Panc1 (cell line): ENCODE measurements at places on chromosomes 3 and 15. TPM values are rescaled to one million over a fixed set of nuclear protein-coding genes. Genes with fewer than 3 reads are reported as not detected.

DNA sequence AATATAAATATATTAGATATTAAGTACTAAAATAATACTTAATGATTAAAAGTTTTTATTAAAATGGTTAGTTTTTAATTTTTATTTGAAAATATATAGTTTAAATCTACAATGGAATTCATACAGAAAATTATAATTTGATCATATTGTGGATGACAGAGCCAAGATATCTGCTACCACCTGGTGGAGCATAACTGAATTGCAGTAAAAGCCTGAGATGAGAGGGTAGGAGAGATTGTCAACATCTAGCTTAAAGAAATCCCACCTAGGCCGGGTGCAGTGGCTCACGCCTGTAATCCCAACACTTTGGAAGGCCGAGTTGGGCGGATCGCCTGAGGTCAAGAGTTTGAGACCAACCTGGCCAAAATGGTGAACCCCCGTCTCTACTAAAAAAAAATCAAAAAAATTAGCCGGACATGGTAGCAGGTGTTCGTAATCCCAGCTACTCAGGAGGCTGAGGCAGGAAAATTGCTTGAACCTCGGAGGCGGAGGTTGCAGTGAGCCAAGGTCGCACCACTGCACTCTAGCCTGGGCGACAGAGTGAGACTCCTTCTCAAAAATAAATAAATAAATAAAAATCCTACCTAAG is 25.1 kb upstream of the CSTA start:
- H3K27me3 ChIP-seq, result no peaks in the 10 kb centered on the region
- H3K4me3 ChIP-seq, result no peak overlapping the region
- H3K36me3 ChIP-seq, result no peaks in the 10 kb centered on the region
- H3K27ac ChIP-seq, result no peak overlapping the region
- peak; percentile 5 for DNase-seq

- no peaks in the 10 kb centered on the region for H3K4me1 ChIP-seq
- H3K36me3 ChIP-seq, result no peaks in the 10 kb centered on the region
- H3K27me3 ChIP-seq, result 0 out of 2 replicates have a peak, but pooled peaks cover 2% of the 10 kb centered on the region
- no peak overlapping the region for H3K27ac ChIP-seq
- no peak for DNase-seq
Measured at GRCh38 chr3:48395714-48396113, 23.7 kb downstream of the FBXW12 start.

- H3K36me3 ChIP-seq, result no peaks in the 10 kb centered on the region
- no peaks in the 10 kb centered on the region for H3K27me3 ChIP-seq
- no peak overlapping the region for H3K27ac ChIP-seq
- no peak overlapping the region for H3K4me3 ChIP-seq
- H3K4me1 ChIP-seq, result no peaks in the 10 kb centered on the region
Measured at GRCh38 chr3:25576831-25577454, 87.8 kb downstream of the TOP2B start.

DNA sequence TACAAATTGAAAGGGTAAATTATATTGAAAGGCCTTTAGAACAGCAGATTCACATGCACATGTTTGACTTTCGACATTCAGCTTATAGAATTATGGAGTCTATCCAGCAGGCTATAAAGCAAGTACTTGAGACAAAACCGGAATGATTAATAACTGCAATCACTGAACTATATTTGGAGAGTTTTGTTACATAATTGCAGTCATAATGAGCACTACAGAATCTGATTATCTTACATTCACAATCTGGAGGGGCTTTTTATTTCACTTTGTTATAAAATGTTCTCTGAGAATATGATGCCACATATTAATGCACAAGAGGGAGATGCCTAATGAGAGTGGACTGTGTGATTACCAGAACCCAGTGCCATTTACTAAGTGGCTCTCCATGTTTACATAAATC is 64.3 kb downstream of the NSUN3 start:
- no peak for DNase-seq
- no peaks in the 10 kb centered on the region for H3K27me3 ChIP-seq
- H3K4me1 ChIP-seq, result no peaks in the 10 kb centered on the region
- H3K36me3 ChIP-seq, result no peaks in the 10 kb centered on the region
- H3K27ac ChIP-seq, result no peak overlapping the region

GRCh38 chr15:31325595-31326155 is 960 bp upstream of the KLF13 start:
- H3K4me1 ChIP-seq, result peaks cover 13% of the 10 kb centered on the region
- no peak for DNase-seq
- no peaks in the 10 kb centered on the region for H3K27me3 ChIP-seq
- peak overlapping the region; percentile 79 for H3K4me3 ChIP-seq
- H3K36me3 ChIP-seq, result no peaks in the 10 kb centered on the region
- H3K27ac ChIP-seq, result peak overlapping the region; percentile 52

GRCh38 chr15:29674661-29675533 is 147.4 kb downstream of the TJP1 start:
- peak overlapping the region; percentile 64 for H3K4me3 ChIP-seq
- peak overlapping the region; percentile 50; the same call in 1 of the 2 replicates for H3K27ac ChIP-seq
- no peaks in the 10 kb centered on the region for H3K27me3 ChIP-seq
- H3K36me3 ChIP-seq, result no peaks in the 10 kb centered on the region
- DNase-seq, result no peak

- no peak overlapping the region for H3K4me3 ChIP-seq
- H3K4me1 ChIP-seq, result peaks cover 7% of the 10 kb centered on the region
- no peak for DNase-seq
- no peak overlapping the region for H3K27ac ChIP-seq
- H3K27me3 ChIP-seq, result no peaks in the 10 kb centered on the region
Measured at GRCh38 chr3:14991818-14992612, 44.6 kb downstream of the NR2C2 start.

DNA sequence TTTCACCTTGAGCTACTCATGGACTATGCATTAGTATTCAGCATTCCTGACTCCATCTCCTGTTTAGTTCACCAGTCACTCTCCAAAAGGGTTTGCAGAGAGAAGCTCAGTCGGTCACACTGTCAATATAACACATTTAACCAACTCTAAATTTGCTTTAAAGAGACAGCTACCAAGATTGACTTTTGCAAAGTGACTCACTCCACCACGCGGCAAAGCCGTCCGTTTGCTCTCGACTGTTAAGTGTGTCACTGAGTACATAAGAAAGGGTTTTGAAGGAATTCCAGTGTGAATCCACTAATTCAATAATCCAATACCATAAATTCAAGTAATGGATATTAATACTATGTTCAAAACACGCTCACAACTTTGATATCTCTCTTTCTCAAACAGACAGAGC is 1006.7 kb upstream of the NR2F2 start:
- DNase-seq, result peak; percentile 46
- H3K36me3 ChIP-seq, result no peaks in the 10 kb centered on the region
- H3K4me3 ChIP-seq, result no peak overlapping the region
- peaks cover 9% of the 10 kb centered on the region for H3K4me1 ChIP-seq
- no peak overlapping the region for H3K27ac ChIP-seq

Gene ERICH6
- total RNA-seq, result 0.28 TPM

Gene CKMT1A
- 4.6 TPM for total RNA-seq

Gene PSMD6
- total RNA-seq, result 55.6 TPM

Gene GOLGA6B
- not detected for total RNA-seq
